ENCODE measurements at places on chromosomes 11 and 22.

DNA sequence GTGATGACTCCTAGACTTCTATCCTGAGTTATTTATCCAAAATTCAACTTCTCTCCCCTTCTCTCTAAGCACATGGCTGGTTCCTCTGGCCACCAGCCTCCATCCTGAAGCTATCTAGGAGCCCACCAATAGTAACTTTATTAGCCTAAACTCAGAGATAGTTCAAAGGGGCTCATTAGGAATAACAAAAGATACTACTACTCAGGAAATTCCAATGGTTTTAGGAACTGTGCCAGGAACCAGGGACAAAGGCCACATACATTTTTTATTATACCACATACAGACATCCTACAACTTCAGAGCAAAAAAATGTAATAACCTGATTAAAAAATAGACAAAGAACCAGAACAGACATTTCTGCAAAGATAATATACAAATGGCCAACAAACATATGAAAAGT, 27.9 kb downstream of the SLC25A17 start:
- no peaks in the 10 kb centered on the region for H3K4me1 ChIP-seq
- DNase-seq: no peak
- no peaks in the 10 kb centered on the region for H3K36me3 ChIP-seq
- no peak overlapping the region for H3K4me3 ChIP-seq

DNA sequence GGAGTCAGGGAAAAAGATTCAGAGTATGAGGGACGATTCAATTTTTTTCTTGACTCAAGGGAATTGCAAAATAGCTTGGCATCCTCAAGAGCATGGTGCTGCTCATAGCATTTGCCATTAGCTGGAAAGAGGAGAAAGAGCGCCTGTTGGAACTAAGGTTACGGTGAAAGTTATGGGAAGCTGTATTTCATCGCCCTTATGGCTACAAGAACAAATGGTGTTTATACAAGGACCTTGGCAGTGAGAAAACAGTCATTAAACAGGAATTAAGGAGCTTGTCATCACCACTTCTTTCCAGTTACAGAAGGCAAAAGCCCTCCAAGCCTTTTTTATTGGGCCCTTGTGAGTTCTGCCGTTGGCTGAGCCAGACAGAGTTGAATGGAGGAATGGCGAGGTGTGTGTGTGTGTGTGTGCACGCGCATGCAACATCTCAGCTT, 74.2 kb downstream of the ALX4 start:
- H3K4me1 ChIP-seq: no peaks in the 10 kb centered on the region
- H3K27me3 ChIP-seq: no peaks in the 10 kb centered on the region
- H3K4me3 ChIP-seq: no peak overlapping the region
- DNase-seq: no peak
- no peak overlapping the region for H3K27ac ChIP-seq

- H3K4me1 ChIP-seq: no peaks in the 10 kb centered on the region
- no peaks in the 10 kb centered on the region for H3K36me3 ChIP-seq
- DNase-seq: no peak
- no peaks in the 10 kb centered on the region for H3K27me3 ChIP-seq
- no peak overlapping the region for H3K27ac ChIP-seq
- H3K4me3 ChIP-seq: no peak overlapping the region
Measured at GRCh38 chr22:48235744-48236143, 1473.3 kb downstream of the TBC1D22A start.

DNA sequence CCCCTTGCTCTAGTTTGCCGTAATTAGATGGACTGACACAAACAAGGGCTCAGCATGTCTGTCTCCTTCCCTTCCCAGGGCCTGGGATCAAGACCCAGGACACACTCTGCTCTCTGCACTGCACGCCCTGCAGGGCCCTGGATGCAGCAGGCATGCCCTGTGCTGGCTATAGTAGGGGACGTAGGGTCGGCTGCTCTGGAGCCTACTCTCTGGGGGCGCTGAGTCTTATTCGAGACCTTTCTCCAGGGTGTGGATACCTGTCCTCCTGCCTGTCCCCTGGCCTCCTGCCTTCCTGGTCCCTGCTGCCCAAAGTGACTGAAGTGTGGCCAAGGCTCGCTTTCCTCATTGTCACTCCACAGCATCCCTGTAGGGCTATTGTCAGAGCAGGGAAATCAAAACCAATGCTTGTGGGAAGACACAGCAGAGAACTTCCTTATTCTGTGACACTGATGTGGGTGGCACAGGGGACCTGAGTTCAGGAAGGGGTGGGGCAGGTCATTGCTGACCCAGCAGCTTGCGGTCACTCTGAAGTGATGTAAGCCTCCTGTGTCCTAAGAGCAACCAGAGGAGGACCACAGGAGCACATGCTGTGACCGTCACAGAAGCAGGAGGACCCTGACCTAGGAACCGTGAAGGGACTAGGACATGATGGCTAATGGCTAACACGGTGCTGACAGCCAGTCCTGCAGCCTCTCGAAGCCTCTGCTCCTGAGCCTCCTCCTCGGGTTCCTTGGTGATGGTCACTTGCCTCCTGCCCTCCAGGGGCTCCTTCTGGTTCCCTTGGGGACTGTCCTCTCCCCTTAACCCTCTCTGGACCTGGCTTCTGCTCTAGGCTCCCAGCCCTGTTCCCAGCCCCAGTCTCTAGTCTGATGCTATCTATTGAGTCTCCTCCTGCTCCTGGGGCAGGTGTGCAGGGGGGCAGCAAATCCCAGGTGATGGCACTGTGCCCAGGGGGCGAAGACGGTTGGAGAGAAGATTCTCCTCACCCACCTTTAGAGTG, 10.3 kb downstream of the APOBEC3A start:
- H3K4me1 ChIP-seq: no peaks in the 10 kb centered on the region
- H3K27me3 ChIP-seq: no peaks in the 10 kb centered on the region
- H3K4me3 ChIP-seq: no peak overlapping the region
- DNase-seq: peak; percentile 61
- no peaks in the 10 kb centered on the region for H3K36me3 ChIP-seq
- H3K27ac ChIP-seq: no peak overlapping the region

DNA sequence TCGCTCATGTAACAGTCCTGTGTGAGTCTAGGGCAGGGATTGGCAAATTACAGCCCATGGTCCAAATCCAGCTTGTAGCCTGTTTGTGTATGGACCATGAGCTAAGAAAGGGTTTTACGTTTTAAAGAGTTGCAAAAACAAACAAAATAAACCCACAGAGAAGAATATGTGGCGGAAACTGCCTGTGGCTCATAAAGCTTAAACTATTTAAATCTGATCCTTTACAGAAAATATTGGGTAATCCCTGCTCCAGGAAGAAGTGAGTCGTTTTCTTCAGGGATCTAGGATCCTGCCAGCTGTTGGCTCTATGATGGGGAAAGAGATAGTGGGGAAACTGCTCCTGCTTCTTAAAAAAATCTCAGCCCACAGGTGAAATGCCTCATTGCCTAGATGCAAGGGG, 3.4 kb upstream of the OR6Q1 start:
- no peak overlapping the region for H3K4me3 ChIP-seq
- H3K4me1 ChIP-seq: no peaks in the 10 kb centered on the region
- no peaks in the 10 kb centered on the region for H3K36me3 ChIP-seq
- no peaks in the 10 kb centered on the region for H3K27me3 ChIP-seq

DNA sequence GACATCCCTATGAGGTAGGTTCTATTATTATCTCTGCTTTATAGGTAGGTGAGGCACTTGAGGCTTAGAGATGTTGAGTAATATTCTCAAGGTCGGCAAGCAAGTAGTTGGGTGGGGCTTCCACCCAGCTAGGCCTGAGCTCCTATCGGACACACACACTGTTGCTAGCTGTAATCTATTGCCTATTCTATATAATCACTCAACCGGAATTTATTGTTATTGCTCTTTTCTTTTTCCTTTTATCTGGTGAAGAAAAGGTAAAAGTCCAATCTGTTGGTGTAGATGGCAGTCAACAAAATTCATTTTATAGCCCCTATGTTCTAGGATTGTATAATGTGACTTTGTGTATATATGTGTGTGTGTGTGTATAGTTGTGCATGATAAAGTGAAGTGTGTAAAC, 3.4 kb downstream of the OR9Q2 start:
- H3K27ac ChIP-seq: no peak overlapping the region
- H3K4me3 ChIP-seq: no peak overlapping the region
- DNase-seq: no peak
- no peaks in the 10 kb centered on the region for H3K36me3 ChIP-seq
- no peaks in the 10 kb centered on the region for H3K4me1 ChIP-seq

- H3K27me3 ChIP-seq: no peaks in the 10 kb centered on the region
- peaks cover 27% of the 10 kb centered on the region for H3K36me3 ChIP-seq
- no peak for DNase-seq
- H3K27ac ChIP-seq: peak overlapping the region; percentile 84
- H3K4me3 ChIP-seq: peak overlapping the region; percentile 49
- H3K4me1 ChIP-seq: no peaks in the 10 kb centered on the region
Measured at GRCh38 chr11:64208086-64208795, 1.7 kb downstream of the FERMT3 start.

GRCh38 chr11:106421676-106422292, 344.3 kb downstream of the AASDHPPT start:
- no peaks in the 10 kb centered on the region for H3K27me3 ChIP-seq
- no peak overlapping the region for H3K4me3 ChIP-seq
- no peaks in the 10 kb centered on the region for H3K36me3 ChIP-seq
- DNase-seq: no peak
- H3K4me1 ChIP-seq: no peaks in the 10 kb centered on the region

- DNase-seq: no peak
- H3K36me3 ChIP-seq: no peaks in the 10 kb centered on the region
- H3K27me3 ChIP-seq: no peaks in the 10 kb centered on the region
- H3K4me3 ChIP-seq: no peak overlapping the region
Measured at GRCh38 chr11:19428206-19429002, 187.7 kb upstream of the E2F8 start.

- H3K27me3 ChIP-seq: no peaks in the 10 kb centered on the region
- no peak overlapping the region for H3K4me3 ChIP-seq
- no peak for DNase-seq
- H3K27ac ChIP-seq: no peak overlapping the region
Measured at GRCh38 chr11:72309074-72309598, 65.2 kb upstream of the PHOX2A start.

- H3K4me3 ChIP-seq: no peak overlapping the region
- no peak for DNase-seq
- H3K27me3 ChIP-seq: no peaks in the 10 kb centered on the region
- no peaks in the 10 kb centered on the region for H3K4me1 ChIP-seq
Measured at GRCh38 chr11:36193290-36193619, 96.0 kb downstream of the COMMD9 start.

DNA sequence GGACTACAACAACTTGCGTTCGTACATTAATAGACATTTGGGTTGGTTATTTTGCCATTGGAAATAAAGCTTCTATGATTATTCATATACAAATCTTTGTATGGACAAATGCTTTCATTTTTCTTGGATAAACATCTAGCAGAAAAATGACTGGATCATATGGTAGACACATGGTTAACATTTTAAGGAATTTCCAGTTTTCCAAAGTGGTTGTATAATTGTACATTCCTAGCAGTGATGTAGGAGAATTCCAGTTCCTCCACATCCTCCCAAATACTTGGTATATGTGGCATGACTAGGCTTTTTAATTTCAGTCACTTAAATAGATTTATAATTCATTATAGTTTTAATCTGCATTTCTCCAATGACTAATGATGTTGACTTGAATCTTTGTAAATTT, 246.2 kb upstream of the NCAM1 start:
- DNase-seq: no peak
- H3K4me3 ChIP-seq: no peak overlapping the region
- H3K4me1 ChIP-seq: no peaks in the 10 kb centered on the region
- H3K36me3 ChIP-seq: no peaks in the 10 kb centered on the region
- no peak overlapping the region for H3K27ac ChIP-seq
- H3K27me3 ChIP-seq: no peaks in the 10 kb centered on the region

DNA sequence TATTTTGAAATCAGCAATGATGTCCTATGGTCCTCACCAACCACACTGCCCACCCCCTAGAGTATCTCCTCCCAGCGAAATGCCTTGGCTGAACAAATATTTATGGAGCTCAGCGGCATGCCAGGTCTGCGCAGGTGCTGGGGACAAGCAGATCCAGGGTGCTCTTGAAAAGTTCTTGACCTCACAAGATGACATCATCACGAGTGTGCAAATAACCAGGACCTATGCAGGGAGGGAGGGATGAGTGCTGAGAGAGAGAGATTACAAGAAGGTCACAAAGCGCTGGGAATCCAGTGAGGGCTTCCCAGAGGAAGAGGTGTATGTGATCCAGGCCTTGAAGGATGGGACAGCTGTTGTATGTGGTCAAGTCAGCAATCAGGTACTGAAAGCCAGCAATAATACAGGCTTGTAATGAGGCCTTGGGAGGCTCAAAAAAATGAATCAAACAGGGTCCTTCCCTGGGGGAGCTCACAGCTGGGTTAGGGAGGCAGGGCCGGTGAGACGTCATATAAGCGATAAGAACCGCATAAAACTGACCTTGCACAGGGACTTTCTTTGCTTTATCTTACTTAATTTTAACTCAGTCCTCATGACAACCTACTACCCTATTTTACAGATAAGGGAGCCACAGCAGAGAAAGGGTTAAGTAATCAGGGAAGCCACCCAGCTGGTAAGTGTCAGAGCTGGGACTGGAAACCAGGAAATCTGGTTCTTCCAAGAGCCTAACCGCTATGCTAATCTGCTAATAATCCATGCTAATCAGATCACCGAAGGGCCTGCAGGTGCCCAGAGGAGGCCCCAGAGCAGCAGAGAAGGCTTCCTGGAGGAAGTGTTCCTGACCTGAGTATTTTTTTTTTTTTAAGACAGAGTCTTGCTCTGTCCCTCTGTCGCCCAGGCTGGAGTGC, 8.2 kb downstream of the ARRB1 start:
- H3K27me3 ChIP-seq: no peaks in the 10 kb centered on the region
- H3K4me3 ChIP-seq: no peak overlapping the region
- H3K36me3 ChIP-seq: no peaks in the 10 kb centered on the region
- H3K4me1 ChIP-seq: no peaks in the 10 kb centered on the region

DNA sequence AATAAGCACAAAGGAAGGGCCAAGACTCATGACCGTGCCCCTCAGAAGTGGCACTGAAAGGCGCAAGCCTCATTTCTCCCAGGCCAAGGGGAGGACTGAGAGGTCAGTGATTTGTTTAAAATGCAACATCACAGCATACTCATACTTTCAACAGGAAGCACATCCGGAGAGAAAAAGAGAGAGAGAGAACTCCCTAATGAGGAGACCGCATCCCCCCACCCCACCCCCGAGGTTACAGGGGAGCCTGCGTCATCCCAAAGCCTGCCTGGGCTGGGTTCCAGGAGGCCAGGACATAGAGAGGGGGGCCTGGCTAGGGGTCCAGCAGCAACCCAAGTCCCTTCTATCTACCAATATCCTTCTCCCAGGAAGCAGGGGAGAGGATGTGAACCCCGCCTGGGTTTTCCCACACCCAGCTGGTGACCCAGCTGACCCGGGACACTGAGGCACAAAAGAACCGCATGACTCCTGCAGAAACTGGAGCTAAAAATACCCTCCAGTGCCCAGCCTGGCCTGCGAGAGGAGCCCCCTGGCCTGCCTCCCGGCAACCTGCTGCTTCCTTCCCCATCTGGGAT, 3.8 kb downstream of the CSNK1E start:
- peaks cover 20% of the 10 kb centered on the region for H3K36me3 ChIP-seq
- peak; percentile 79 for DNase-seq
- H3K27me3 ChIP-seq: no peaks in the 10 kb centered on the region
- H3K4me3 ChIP-seq: peak overlapping the region; percentile 82
- no peaks in the 10 kb centered on the region for H3K4me1 ChIP-seq
- H3K27ac ChIP-seq: peak overlapping the region; percentile 98

- H3K36me3 ChIP-seq: no peaks in the 10 kb centered on the region
- peak overlapping the region; percentile 76 for H3K27ac ChIP-seq
- peak; percentile 62 for DNase-seq
Measured at GRCh38 chr22:36419177-36419911, 31.6 kb upstream of the MYH9 start.

All from right atrium auricular region (tissue), 2 donors.